ENCODE measurements at places on chromosomes 6 and 20. TPM values are rescaled to one million over a fixed set of nuclear protein-coding genes. Genes with fewer than 3 reads are reported as not detected.

- DNase-seq: no peak
These were observed 215.1 kb downstream of the PRL start for GRCh38 chr6:22081709-22082108.

- no peak for DNase-seq
These were observed 47.6 kb downstream of the ZDHHC14 start for GRCh38 chr6:157428427-157429202.

DNA sequence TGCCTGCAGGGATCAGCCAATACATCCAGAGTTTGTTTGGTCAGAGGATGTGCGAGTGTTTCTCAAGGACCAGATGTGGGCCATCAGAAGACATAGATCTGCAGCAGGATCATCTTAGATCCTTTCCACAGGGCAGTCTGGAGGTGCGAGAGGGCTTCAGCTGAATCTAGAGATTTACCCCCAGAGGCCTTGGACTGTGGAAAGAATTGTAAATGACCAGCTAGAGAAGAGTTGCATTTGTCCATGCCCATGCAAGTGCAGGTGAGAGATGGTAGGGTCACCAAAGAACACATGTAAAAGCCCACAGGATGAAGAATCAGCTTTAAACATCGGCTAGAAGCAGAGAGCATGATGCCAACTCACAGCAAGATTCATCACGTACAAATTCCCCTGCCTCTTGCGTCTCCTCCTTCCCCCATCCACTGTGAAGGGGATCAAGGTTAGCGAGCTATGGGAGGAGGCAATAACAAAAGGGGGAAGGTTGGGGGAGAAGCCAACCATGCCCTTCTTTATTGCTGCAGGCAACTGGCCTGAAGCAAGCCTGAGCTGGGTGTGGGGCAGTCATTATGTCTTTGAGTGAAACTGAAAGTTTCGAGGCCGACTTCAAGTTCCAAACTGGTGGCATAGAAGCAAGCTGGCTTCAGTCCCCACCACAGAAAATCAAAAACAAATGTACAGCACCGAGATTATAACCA lies 83.5 kb downstream of the SCML4 start:
- no peak for DNase-seq

DNA sequence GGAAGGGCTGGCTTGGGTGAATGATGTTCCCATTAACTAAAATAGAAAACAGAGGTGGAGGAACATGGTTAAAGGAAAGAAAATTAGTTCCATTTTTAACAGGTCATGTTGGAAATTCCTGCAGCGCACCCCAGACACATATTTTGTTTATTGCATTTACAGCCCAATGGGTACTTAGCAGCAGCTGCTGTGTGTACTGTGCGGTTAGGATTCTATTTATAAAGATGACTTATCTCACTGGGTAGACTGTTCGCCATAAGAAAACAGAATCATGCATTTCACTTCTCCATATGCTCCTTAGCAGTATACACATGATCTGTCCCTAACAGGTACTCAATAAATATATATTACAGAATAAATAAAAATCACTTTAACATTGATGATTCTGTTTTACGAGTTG lies 135.8 kb downstream of the SLC35F1 start:
- DNase-seq: no peak

CCN5 gene
- not detected for total RNA-seq

DNA sequence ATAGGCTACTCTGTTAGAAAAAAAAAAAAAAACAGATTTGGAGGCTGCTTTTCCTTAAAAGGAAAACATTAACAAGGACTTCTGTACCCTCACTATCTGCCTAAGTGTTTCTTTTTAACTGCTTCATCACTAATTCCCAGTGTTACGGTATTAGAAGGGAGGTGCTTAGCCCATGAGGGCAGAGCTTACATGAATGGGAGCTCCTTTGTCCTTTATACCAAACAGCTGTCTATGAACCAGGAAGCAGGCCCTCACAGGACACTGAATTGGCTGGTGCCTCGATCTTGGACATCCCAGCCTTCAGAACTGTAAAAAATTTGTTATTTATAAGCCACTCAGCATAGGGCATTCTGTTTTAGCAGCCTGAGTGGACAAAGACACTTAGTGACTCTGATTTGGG lies 215.6 kb upstream of the NRSN1 start:
- DNase-seq: no peak

MCHR2 gene
- total RNA-seq: not detected

CDSN gene
- total RNA-seq: not detected

GRM1 gene
- total RNA-seq: 0.17 TPM

DNA sequence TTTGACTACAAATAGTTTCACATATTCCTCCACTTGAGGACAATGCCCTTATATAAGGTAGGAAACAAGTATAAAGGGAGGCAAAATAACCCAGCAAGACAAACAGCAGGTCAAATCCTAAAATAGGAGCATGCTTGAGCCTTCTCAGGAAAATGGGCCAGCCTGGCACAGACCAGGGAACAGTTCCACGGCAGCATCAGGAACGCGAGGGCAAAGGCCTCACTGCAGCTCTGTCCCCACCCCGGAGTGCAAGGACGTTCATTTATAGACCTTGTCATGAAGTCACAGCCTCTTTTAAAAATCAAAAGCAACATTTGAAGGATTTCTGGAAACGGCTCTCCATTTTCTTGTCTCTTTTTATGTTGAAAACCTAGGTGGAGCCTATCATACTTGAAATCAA lies 17.1 kb downstream of the PDE10A start:
- no peak for DNase-seq

DNA sequence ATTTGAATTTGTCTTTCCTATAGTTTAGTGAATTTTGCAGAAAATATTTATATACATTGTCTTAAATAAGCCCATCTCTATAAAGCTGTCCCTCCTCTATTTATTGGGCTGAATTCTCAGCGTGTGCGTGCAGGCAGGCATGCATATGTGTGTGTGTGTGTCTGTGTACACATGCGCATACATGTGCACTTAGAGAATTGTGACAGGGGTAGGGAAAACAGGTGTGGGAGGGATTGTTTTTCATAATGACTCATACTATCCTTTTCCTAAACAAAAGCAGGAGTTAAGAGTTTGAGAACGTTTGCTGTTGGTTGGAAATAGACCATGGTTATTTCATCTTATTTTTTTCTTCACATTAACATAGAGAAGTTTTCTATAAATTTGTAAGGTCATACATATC lies 43.4 kb upstream of the FABP7 start:
- DNase-seq: no peak

GRCh38 chr20:50981714-50982048 lies 23.1 kb downstream of the MOCS3 start:
- no peak for DNase-seq

DNA sequence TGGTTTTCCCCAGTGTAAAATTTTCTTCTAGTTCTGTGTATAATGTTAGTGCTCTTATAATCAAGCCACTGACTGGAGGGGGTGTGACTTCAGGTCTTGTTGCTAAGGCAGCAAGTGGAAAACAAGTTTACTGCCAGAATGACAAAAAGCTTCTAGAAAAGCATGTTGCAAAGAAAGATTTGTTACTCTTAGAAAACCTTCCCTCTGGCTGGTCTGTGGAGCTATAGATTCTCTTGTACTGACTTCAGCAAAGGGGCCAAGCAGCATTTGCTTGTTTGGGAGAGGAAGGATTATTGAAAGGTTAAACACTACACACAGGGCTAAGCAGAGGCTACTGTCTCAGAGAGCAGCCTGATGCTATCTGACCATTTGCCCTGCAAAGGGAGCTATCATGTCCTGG lies 288.8 kb downstream of the BTBD9 start:
- DNase-seq: no peak

GRCh38 chr6:69584913-69585729 lies 211.7 kb downstream of the LMBRD1 start:
- DNase-seq: no peak

DNA sequence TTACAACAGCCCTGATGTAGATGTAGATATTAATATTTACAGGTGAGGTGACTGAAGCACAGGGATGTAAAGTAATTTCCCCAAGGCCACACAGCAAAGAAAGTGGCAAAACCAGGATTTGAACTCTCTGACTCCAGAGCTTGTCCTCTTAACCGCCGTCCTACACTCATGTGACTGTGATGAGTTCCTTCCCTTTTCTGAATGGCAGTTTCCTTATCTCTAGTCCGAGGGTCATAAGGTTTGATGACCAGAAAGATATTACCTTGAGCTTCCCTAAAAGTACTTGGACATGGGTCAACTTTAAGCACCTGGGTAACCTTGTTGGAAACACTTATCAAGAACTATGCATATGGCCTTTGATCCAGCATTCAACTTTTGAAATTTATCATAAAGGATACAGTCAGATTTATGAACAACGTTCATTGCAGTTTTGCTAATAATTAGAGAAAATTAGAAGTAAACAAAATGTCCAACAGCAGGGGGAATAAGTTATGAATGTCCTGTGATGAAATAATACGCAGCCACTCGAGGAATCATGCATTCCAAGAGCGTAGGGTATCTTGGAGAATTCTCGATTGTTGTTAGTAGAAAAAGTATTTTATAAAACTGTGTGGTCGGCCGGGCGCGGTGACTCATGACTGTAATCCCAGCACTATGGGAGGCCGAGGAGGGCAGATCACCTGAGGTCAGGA lies 2.3 kb upstream of the TLDC2 start:
- DNase-seq: no peak

GRCh38 chr6:119350202-119350951 lies 816 bp upstream of the MAN1A1 start:
- no peak for DNase-seq

MEI4 gene
- total RNA-seq: 0.86 TPM

BANF2 gene
- not detected for total RNA-seq

ANGPT4 gene
- 0.22 TPM for total RNA-seq

PRR18 gene
- not detected for total RNA-seq

GRCh38 chr20:57071283-57071731 lies 195.1 kb downstream of the BMP7 start:
- DNase-seq: peak; percentile 56

DNA sequence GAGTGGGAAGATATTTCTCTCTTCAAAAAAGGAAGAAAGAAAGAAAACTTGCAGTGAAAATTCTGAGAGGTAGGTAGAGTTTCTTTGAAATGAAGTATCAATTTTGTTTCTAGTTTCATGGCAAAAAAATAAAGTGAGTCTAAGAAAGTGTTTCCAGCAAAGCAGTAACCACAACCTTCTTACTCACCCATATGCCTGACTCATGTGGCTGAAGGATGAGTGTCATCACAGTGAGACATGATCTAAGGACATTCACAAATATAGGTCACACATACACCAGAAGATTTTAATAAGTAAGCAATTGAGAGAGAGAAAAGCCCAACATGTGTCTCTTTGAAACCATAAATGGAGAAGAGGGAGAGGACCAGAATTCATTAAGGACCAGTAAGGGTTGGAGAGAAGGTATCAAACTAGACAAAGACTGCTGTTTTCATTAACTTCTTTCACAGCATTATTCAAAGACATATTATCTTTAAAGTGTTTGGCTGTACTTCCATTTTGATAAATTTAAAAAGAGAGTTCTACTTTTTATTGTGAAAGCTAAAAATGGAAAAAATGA lies 169.5 kb downstream of the FRK start:
- DNase-seq: no peak
